ENCODE measurements at places on chromosomes 1 and 21. TPM values are rescaled to one million over a fixed set of nuclear protein-coding genes. Genes with fewer than 3 reads are reported as not detected.

The KRTAP6-1 gene
- total RNA-seq, result not detected

The OR2L3 gene
- not detected for total RNA-seq

The RIPK4 gene
- total RNA-seq, result 0.22 TPM

The GIPC2 gene
- 0.84 TPM for total RNA-seq

The TRPM2 gene
- total RNA-seq, result 0.89 TPM

DNA sequence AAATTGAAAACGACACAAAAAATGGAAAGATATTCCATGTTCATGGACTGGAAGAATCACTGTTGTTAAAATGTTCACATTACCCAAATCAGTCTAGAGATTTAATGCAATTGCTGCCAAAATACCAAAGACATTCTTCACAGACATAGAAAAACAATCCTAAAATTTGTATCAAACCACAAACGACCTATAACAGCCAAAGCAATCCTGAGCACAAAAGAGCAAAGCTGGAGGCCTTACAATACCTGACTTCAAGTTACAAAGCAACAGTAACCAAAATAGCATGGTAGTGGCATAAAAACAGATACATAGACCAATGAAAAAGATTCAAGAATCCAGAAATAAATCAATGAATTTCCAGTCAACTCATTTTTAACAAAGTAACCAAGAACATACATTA lies 1077.3 kb downstream of the KCNT2 start:
- H3K27me3 ChIP-seq, result no peaks in the 10 kb centered on the region
- no peak overlapping the region for H3K4me3 ChIP-seq
- no peak for DNase-seq
- no peak overlapping the region for H3K27ac ChIP-seq

DNA sequence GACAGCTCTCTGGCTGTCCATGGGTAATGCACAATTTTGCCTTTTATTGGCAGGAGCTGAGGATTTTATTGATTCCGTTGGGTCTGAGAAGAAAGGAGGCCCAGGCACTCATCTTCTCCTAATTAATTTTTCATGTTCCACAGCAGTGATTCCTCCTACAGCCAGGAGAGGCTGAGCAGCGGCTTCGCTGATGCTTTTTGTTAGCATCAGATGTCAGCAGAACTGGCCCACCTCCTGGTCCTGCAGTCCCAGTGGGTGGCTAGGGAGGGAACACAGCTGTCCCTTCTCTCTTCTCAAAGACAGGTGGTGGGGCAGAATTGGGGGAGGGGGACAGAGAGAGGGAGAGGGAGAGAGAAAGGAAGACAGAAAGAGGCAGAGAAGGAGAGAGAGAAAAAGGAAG lies 5.7 kb downstream of the MT1HL1 start:
- no peak overlapping the region for H3K27ac ChIP-seq
- no peak overlapping the region for H3K4me3 ChIP-seq
- DNase-seq, result peak; percentile 18
- H3K4me1 ChIP-seq, result no peaks in the 10 kb centered on the region
- no peaks in the 10 kb centered on the region for H3K27me3 ChIP-seq

DNA sequence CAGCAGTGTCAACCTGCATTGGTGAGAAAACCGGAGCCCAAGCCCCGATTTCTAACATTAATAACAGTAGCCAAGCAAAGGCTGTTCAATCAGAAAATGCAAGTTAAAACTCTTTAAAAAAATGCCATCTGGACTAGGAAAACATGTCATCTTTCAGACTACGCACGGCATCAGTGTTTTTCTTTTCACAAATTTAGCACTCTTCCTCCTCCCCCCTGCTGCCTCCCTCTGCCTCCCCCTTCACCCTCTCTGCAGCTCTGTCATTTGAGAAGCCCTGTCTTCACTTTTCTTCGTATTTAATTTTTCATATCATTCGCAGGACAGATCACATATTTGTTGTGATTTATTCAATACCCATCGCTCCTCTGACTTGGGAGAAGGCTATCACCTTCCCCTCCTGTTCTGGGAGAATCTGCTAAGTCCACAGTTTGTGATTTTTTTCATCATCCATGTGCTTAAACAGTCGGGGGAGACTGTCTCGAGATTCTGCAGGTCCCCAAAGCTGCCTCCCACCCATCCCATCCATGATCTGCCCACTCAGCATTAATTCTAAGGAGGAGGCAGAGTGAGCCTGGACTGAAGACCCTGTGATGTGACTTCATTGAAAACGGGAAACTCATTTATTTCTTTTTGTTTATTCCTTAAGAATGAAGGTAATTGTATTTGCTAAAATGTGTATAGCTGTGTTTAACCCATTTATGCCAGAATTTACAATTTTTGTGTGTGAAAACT lies 84.8 kb downstream of the PROX1 start:
- no peak for DNase-seq
- no peak overlapping the region for H3K27ac ChIP-seq
- H3K4me1 ChIP-seq, result peaks cover 19% of the 10 kb centered on the region

GRCh38 chr1:184118046-184118445 lies 66.5 kb downstream of the TSEN15 start:
- no peak overlapping the region for H3K4me3 ChIP-seq
- no peaks in the 10 kb centered on the region for H3K27me3 ChIP-seq
- DNase-seq, result peak; percentile 85
- H3K27ac ChIP-seq, result peak overlapping the region; percentile 4
- H3K36me3 ChIP-seq, result no peaks in the 10 kb centered on the region

All from muscle of leg (tissue), 16 donors.